ENCODE measurements at places on chromosomes 1 and 21.
A peak's percentile ranks its signal among the peaks of the same experiment; 100 is the strongest.

- DNase-seq = no peak
These were observed 109.1 kb downstream of the HHAT start for GRCh38 chr1:210437781-210438180.

DNA sequence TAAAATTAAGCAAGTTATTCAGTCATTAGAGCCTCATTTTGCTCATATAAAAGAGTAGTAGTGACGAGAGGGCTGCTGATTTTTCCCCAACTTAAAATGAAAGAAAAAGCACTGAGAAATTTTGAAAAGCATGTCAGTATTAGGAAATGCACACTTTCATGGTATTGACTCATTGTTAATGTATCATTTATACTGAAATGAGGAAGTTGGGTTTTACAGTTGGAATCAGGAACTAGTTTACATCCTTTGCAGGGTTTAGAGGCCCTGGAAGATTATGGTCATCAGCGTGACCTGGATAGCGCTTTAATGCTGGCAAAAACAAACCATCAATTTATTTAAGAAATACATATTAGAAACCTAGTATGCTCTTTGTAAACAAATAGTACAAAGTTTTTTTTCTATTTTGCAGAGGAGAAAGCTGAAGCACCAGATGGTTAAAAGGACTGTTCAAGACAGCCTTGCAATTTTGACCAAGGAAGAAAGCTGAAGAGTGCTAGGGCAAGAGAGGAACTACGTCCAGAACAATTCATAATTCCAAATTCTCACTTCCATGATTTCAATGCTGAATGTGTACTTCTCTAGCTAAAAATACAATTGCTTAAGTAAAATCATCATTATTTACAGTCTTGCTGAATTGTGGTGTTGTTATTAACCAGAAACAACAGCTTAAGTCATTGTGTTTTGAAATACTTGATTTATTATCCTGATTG, 94.8 kb upstream of the SGIP1 start:
- no peak for DNase-seq

DNA sequence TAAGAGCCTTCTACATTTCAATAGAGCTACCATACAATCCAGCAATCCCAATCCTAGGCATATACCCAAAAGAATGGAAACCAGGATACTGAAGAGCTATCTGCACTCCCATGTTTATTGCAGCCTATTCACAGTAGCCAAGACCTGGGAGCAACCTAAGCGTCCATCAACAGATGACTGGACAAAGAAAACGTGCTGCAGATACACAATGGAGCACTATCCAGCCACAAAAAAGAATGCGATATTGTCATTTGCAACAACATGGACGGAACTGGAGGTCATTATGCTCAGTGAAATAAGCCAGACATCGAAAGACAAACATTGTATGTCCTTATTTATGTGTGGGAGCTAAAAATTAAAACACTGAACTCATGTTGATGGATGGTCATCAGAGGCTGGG, 115.3 kb downstream of the HLCS start:
- DNase-seq = no peak

DNA sequence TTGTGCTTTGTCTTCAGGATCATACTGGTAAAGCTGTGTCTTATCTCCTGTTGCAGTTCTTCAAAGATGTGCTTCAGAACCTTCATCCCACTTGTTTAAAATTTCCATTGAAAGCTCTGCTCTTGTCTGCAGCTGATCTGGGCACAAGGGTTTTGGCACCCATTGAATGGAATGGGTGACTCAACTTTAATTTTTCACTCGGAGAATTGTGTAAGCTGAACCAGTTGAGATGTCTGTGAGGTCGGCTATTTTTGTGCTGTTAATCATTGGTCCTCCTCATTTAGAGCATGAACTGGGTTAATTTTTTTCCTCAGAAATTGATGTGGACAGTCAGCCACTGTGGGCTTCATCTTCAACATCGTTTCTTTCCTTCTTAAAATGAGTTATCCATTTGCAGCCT, 252.1 kb downstream of the TM2D1 start:
- no peak for DNase-seq

DNA sequence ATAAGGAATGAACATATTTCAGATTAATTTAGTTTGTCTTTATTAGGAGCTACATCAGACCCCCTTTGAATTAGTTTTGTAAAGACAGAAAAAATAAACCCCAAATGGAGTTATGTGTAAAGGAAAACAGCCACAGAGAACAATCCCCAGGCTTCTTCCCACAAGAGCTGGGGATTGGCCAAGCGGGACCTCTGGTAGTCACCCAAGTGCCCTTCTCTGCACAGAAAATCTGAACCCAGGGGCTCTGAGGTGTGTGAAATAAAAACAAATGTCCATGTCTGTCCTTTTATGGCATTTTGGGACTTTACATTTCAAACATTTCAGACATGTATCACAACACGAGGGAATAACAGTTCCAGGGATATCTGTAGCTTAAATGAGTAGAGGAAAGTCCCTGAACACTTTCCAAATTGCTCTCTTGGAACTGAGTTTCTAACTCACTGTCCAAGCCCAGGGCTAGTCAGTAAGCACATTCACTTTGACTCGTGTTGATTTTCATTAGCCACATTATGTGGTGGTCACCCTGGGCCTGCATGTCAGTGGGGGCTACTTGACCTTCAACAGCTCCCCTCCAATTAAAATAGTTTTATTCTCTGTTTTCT, 22.5 kb downstream of the DPT start:
- DNase-seq = no peak

DNA sequence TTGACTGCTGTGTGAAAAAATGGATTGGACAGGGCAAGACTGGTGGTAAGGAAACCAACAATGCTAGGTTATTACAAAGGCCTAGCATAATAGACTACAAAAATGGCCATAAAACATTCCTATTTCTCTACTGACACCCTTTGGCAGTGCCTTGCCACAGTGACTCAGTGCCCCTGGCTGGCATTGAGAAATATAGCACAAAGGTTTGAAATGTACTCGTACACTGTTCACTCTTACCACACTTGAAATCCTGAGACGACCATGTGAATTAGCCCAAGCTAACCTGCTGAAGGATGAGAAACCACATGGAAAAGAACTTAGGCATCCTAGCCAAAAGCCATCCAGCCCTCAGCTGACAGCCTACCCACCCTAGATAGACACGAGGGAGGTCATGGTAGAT, 149.8 kb upstream of the PALMD start:
- DNase-seq = no peak

DNA sequence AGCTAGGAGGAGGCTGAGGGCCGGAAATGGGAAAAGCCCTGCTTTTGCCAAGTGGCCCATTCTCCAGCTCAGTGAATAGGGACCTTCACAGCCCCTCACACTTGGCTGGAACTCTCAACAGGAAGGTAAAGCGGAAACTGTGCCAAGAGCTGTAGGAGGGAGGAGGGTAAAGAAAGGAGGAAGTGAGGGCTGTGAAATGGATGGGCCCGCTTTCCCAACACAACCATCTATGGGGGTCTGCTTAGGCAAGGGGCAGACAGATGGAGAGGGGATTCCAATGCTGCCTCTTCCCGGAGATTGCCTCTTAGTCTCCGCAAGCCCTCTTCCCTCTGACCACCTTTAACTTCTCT, 5.2 kb downstream of the INKA2 start:
- DNase-seq = no peak

- DNase-seq = no peak
These were observed 35.7 kb downstream of the ATP2B4 start for GRCh38 chr1:203662360-203662759.

DNA sequence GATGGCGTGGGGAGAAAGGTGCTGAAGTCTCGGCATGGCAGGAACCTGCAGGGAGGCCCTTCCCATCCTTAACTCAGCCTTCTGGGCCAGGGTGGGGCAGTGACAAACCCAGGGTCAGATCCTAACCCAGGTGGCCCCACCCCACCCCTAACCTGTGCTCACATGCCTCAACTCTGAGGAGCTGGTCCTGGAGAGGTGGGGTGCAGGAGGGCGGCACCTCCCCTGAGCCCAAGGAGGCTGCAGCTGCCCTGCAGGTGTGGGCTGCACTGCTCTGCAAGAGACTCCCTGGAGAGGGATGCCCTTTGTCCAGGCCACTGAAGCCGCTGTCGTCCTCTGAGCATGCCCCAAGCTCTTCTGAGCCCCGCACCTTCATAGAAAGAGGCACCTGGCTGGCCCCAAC, 15.2 kb upstream of the ADAMTSL4 start:
- DNase-seq = no peak

GRCh38 chr1:29689372-29690030, 453.2 kb downstream of the PTPRU start:
- no peak for DNase-seq

- DNase-seq = no peak
These were observed at the start of gene MYOCOS for GRCh38 chr1:171622152-171622462. Gene MYOCOS, plus strand, starts transcription at chr1:171622243. Its CDS starts 1,641 bp downstream, at chr1:171623884.

DNA sequence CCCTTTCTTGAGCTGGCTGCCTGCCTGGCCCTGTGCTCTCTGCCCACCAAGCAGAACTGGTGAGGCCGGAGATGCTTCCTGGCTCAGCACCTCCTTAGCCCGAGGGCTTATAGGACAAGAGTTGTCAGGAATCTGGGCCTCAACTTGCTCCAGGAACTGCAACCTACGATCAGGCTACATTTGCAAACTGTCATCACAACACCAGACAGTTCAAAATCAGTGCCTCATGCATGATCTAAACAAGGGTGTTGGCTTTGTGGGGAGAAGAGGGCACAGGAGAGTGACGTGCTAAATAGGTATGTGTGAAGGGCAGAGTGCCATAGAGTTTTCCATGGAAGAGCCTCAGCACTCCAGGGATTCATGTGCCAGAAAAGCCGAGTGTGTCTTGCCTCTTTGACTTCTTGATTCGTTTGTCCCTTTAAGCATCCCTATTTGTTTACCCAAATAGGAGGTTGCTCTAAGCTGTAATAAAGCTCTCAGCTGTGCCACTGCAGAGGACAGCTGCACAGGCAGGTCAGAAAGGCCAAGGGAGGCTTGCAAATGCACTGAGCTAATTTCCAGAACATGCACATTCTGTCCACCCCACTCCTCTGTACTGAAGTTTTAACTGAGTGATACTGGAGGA, 30.2 kb upstream of the NEK2 start:
- DNase-seq = no peak

- DNase-seq = no peak
These were observed 20.6 kb upstream of the KCNJ15 start for GRCh38 chr21:38236232-38236631.

DNA sequence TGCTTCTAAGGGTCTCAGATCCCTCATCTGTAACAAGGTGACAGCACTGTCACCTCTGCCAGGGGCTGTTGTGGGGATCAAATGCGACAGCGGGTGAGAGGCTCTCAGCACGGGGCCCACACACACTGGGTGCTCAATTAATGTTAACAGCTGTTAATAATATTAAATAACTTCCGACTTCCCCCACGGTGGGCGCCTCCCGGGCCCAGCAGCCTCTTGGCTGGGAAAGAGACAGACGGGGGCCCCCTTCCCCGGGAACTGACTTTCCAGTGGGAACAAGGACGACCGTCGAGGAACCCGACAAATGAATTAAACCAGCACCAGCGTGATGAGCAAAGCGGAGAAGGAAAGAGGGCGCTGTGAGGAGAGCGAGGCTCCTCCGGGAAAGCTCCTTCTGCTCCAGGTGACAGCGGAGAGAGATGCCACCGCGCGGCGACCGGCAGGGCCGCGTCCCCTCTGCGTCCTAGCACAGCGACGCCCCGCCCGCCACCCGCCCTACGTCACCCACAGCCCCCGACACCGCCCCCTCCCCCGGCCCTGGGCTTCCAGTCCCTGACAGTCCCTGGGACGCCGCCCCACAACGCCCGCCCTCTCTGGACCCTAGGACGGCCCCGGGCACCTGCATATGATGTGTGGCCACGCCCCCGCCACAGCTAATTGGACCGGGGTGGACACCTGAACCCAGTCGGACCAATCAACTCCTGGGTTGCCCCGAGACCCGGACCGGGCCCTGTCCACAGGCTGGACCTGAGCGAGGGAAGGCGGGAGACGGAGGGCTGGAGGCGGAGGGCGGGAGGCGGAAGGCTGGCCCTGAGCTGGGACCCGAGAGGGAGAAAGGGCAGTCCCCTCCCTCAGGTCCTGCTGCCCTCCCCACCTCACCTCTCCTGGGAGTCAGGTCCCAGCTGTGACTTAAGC, 38.2 kb downstream of the MATN1 start:
- peak; percentile 89 for DNase-seq

Measured in NCI-H1436 (cell line).